ENCODE measurements at places on chromosomes 3 and 15.

GRCh38 chr15:96586901-96587300 lies 256.4 kb downstream of the NR2F2 start:
- DNase-seq, result no peak
- H3K4me1 ChIP-seq, result no peaks in the 10 kb centered on the region
- no peaks in the 10 kb centered on the region for H3K27me3 ChIP-seq
- H3K4me3 ChIP-seq, result no peak overlapping the region
- no peaks in the 10 kb centered on the region for H3K36me3 ChIP-seq
- H3K27ac ChIP-seq, result no peak overlapping the region

DNA sequence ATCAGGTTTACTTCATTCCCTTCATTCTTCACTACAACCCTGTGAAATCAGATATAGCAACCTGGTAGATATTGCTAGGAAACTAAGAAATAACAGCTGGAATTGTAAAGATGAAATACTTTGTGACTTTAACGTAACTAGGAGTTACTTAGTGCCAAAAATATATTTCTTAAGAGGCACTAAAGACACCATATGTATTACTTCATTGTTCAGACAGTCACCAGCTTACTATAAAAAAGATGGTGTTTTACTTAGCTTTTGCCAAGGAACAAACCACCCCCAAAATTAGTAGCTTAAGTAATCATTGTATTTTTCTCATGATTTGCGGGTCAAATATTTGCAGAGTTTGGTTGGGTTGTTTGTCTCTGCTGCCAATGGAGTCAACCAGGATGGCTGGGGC lies 62.5 kb downstream of the PROS1 start:
- no peaks in the 10 kb centered on the region for H3K27me3 ChIP-seq
- no peak overlapping the region for H3K4me3 ChIP-seq
- no peaks in the 10 kb centered on the region for H3K4me1 ChIP-seq
- no peak for DNase-seq

GRCh38 chr3:52829906-52830463 lies 487 bp downstream of the ITIH4 start:
- no peak overlapping the region for H3K4me3 ChIP-seq
- DNase-seq, result no peak
- H3K27me3 ChIP-seq, result no peaks in the 10 kb centered on the region
- H3K27ac ChIP-seq, result no peak overlapping the region

DNA sequence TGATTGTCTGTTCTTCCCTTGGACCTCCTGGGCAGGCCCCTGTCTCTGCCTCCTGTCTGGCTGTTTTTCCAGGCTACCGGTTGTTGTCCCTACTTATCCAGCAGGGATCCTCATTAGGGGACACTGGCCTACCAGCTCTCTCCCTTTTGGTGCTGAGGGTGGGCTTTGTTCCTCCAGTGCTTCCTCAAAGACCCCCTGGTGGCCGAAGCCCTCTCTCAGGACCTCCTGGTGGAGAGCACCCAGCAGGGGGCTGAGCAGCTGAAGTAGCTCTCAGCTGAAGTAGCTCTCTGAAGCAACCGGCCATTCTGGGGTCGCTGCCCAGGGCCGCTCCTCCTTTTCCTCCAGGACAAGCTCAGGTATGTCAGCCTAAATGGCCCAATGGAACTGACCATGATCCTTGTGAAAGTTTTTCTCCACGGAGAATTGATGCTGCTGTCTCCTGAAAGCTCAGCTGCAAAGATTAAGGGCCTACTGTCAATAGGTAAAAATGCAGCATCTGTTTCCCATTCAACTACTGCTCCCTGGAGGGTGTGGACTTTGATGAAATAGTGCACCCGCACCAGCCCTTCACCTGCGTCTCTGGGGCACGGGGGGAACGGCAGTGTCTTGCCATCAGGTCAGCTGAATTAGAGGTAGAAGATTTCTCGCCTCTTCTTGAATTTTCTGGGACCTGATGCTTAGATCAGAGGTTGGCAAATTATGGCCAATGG lies 27.6 kb downstream of the ARNT2 start:
- no peaks in the 10 kb centered on the region for H3K27me3 ChIP-seq
- no peak overlapping the region for H3K4me3 ChIP-seq
- no peak overlapping the region for H3K27ac ChIP-seq
- DNase-seq, result peak; percentile 50
- H3K36me3 ChIP-seq, result no peaks in the 10 kb centered on the region

DNA sequence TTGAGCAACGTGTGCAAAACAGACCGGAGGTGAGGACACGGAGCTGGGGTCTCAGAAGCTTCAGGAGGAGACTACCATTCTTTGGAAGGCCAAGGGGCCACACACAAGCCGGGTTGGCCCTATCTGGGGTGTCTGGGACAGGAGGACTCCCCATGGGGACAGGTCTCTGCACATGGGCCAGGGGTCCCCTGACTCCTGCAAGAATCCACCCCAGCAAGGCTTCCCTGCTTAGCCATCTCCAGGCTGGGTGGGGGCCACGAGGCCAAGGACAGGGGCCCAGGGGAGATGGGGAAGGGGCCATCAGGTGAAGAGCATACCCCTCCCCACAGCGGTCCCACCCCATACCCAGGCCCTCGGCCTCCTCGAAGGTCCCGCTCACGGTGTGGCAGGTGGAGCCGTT lies 38.5 kb downstream of the ADAMTS7 start:
- no peak overlapping the region for H3K4me3 ChIP-seq
- DNase-seq, result no peak
- no peak overlapping the region for H3K27ac ChIP-seq
